Testis (tissue), 5 donors: ENCODE measurements at places on chromosomes 5 and 9.
A peak's percentile ranks its signal among the peaks of the same experiment; 100 is the strongest.

- H3K27me3 ChIP-seq: no peaks in the 10 kb centered on the region
- DNase-seq: no peak
- H3K4me3 ChIP-seq: no peak overlapping the region
- no peak overlapping the region for H3K27ac ChIP-seq
- no peaks in the 10 kb centered on the region for H3K4me1 ChIP-seq
- no peaks in the 10 kb centered on the region for H3K36me3 ChIP-seq
Observed at GRCh38 chr5:143311428-143311827, 92.1 kb downstream of the NR3C1 start.

- no peaks in the 10 kb centered on the region for H3K27me3 ChIP-seq
- H3K4me3 ChIP-seq: no peak overlapping the region
- no peak overlapping the region for H3K27ac ChIP-seq
- no peaks in the 10 kb centered on the region for H3K36me3 ChIP-seq
- no peak for DNase-seq
Observed at GRCh38 chr5:37055383-37055990, 178.9 kb downstream of the NIPBL start.

- no peak overlapping the region for H3K4me3 ChIP-seq
- H3K36me3 ChIP-seq: no peaks in the 10 kb centered on the region
- H3K4me1 ChIP-seq: no peaks in the 10 kb centered on the region
- peak overlapping the region; percentile 29 for H3K27ac ChIP-seq
Observed at GRCh38 chr5:136006761-136007251, 22.0 kb upstream of the TGFBI start.

- H3K36me3 ChIP-seq: no peaks in the 10 kb centered on the region
- no peak overlapping the region for H3K4me3 ChIP-seq
- H3K4me1 ChIP-seq: peaks cover 45% of the 10 kb centered on the region
Observed at GRCh38 chr5:180817893-180818674, 15.5 kb upstream of the MGAT1 start.

- no peaks in the 10 kb centered on the region for H3K36me3 ChIP-seq
- H3K27me3 ChIP-seq: no peaks in the 10 kb centered on the region
- H3K4me1 ChIP-seq: no peaks in the 10 kb centered on the region
- no peak overlapping the region for H3K4me3 ChIP-seq
- no peak overlapping the region for H3K27ac ChIP-seq
- DNase-seq: no peak
Observed at GRCh38 chr9:96680812-96681499, 25.8 kb upstream of the PRXL2C start.
